ENCODE measurements at places on chromosomes 3 and 15.

GRCh38 chr3:110815008-110815583 is 256.5 kb upstream of the NECTIN3 start:
- no peak for DNase-seq

GRCh38 chr3:190044142-190044541 is 76.6 kb downstream of the P3H2 start:
- DNase-seq: no peak

GRCh38 chr15:85415783-85416182 is 35.4 kb downstream of the AKAP13 start:
- DNase-seq: no peak

DNA sequence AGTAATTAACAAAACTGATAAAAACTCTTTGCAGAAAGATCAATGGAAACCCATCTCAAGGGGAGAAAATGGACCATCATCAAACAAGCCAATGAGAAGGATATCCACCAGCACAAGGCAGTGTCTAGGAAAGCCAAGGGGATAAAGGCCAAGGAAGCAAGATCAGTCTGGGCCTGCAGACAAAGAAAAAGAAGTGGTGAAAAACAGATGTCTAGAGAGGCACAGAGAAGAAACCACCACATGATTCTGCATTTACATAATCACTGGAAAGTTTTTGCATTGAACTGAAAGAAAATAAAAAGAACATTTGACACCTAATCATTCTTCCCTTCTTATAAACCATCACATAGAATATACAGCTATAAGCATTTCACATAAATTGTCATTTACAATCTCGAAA is 23.0 kb upstream of the VPS39 start:
- no peak for DNase-seq

All from T-helper 9 cell (primary cell).